ENCODE measurements at places on chromosomes 3 and 15. TPM values are rescaled to one million over a fixed set of nuclear protein-coding genes. Genes with fewer than 3 reads are reported as not detected.

- H3K36me3 ChIP-seq: no peaks in the 10 kb centered on the region
- H3K4me3 ChIP-seq: no peak overlapping the region
- no peaks in the 10 kb centered on the region for H3K27me3 ChIP-seq
- H3K4me1 ChIP-seq: no peaks in the 10 kb centered on the region
These were observed 527.4 kb downstream of the SI start for GRCh38 chr3:164550857-164551256.

GRCh38 chr15:73934281-73934680, 8.0 kb downstream of the LOXL1 start:
- ATAC-seq: no peak
- H3K27ac ChIP-seq: peak overlapping the region; percentile 46
- H3K27me3 ChIP-seq: no peaks in the 10 kb centered on the region
- H3K4me3 ChIP-seq: no peak overlapping the region
- H3K4me1 ChIP-seq: peaks cover 20% of the 10 kb centered on the region

- no peak for ATAC-seq
- no peaks in the 10 kb centered on the region for H3K4me1 ChIP-seq
- H3K27me3 ChIP-seq: peaks cover 38% of the 10 kb centered on the region
- no peak overlapping the region for H3K4me3 ChIP-seq
- no peaks in the 10 kb centered on the region for H3K36me3 ChIP-seq
These were observed 20.1 kb upstream of the AMOTL2 start for GRCh38 chr3:134394380-134394779.

- H3K4me1 ChIP-seq: no peaks in the 10 kb centered on the region
- H3K36me3 ChIP-seq: no peaks in the 10 kb centered on the region
- H3K27ac ChIP-seq: no peak overlapping the region
- H3K4me3 ChIP-seq: no peak overlapping the region
- H3K27me3 ChIP-seq: no peaks in the 10 kb centered on the region
These were observed 132.1 kb upstream of the TRIM42 start for GRCh38 chr3:140545756-140546155.

Gene DCBLD2
- total RNA-seq: 3.6 TPM

Gene LSAMP
- total RNA-seq: not detected

GRCh38 chr3:177887475-177887874, 648.8 kb upstream of the KCNMB2 start:
- ATAC-seq: no peak
- H3K36me3 ChIP-seq: no peaks in the 10 kb centered on the region
- no peak overlapping the region for H3K4me3 ChIP-seq
- H3K27ac ChIP-seq: no peak overlapping the region

Gene RPUSD2
- 14.2 TPM for total RNA-seq

Gene COL6A6
- not detected for total RNA-seq

Gene RPP25
- total RNA-seq: 9.6 TPM
